GM10248 (cell line): ENCODE measurements at places on chromosomes 7 and 10.

GRCh38 chr7:25369786-25370185, 141.5 kb upstream of the NPVF start:
- no peak for DNase-seq

DNA sequence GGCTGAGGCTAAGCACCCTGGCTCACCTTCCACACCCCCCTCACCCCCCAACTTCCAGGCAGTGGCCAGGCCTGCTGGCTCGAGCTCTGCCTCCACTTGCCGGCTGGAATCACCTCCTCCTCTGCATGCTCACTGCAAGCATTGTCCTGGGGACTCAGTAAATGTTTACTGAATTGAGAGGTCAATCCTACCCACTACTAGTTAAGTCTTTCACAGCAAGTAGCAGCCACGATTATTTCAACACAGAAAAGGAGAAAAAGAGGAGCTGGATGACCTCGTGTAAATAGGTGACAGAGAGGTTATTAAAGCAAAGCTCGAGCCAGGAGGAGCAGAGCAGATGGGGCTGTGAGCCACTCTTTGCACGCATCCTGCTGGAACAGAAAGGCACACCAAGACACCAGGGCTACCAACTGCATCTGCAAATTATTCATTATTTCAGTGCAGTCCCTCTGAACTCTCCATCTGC, 32.1 kb downstream of the HIPK2 start:
- no peak for DNase-seq

DNA sequence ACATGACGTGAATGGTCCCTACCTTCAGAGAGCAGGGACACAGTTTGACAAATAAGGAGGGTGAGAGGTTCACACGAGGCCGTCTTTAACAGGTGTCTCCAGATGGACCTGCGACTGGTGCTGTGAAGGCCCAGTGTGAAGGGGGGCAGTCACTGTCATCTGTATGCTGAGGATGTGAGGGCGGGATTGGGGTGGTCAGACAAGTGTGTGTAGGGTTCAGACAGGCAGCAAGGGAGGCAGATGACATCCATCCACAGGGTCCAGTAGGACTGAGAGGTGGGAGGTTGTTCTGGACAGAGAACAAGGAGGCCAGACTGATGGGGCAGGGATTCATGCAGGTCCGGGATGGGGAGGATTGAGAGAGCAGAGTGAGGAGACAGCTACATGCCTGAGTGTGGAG, 232.6 kb upstream of the GPR26 start:
- no peak for DNase-seq

GRCh38 chr10:104043854-104044253, 41.8 kb downstream of the COL17A1 start:
- peak; percentile 4 for DNase-seq

DNA sequence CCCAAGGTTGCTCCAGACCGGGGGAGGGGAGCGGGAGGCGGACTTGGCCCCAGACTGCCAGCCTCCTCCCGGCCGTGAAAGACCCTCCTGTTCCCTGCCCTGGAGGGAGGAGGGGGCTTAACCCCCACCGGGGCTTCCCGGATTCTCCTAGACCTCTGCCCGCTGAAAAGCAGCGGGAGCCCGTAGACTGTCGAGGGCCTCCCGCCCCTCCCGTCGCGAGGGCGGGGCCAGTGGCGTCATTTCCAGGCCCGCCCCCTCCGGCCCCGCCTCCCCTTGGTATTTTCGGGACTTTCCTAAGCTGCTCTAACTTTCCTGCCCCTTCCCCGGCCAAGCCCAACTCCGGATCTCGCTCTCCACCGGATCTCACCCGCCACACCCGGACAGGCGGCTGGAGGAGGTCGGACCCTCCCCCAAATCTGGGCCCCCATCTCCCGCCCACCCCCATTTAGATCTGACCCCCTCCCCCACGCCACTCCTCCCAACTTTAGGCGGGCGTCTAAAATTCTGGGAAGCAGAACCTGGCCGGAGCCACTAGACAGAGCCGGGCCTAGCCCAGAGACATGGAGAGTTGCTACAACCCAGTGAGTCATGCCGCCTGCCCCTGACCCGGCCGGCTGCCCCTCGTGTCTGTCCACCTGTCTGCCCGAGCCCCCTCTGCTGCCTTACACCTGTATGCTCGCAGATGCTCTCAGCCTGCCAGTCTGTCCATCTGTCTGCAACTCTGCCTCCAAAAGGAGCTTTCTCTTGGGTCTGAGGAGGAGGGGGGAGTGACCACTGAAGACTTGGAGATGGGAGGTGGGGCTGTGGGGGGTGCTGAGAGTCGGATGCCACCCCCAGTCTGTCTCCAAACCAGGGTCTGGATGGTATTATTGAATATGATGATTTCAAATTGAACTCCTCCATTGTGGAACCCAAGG, at the start of gene NFKB2:
NFKB2 (plus strand) TSS at position 306 of the 917 bp plus-strand sequence; CDS start at position 561, 255 bp downstream.
- DNase-seq = peak; percentile 93

- no peak for DNase-seq
Observed at GRCh38 chr10:10684972-10685371, 332.7 kb upstream of the CELF2 start.
